CD4-positive, alpha-beta T cell treated with Interferon gamma for 1 hour (primary cell): ENCODE measurements at places on chromosomes 5 and 9.

- DNase-seq = no peak
These were observed 156.2 kb upstream of the NR3C1 start for GRCh38 chr5:143559586-143560109.

DNA sequence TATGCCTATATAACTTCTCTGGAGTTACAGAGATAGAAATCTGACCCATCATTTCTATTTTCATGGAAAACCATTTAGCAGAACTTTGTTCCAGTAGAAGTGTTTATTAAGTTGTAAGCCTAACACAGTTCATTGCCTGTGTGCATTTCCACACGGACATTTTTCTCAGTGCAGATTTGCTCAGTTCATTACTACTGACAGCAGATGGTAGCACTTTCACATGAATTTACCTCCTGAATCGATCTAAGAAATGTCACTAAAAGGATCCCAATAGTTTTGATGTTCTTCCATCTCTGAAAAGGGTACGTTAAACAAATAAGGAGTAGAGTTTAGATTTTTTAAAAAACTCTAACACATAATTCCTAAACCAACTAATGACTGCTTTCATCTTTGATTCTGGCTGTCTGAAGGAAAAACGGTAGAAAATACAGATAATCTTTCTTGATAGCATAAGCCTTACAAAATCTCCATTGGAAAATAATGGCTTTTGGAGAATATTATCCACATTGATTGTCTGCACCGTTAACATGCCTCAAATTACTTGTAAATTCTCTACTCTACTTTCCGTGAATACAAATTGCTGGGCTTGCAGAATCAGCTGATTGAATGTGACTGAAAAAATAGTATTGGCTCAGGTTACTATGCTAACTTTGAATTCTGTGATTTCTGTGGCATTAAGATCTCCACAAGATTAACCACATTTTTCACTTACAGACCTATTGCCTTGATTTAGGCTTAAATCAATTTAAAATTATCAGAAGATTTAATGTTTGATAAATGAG is 33.1 kb downstream of the RPS23 start:
- no peak for DNase-seq

DNA sequence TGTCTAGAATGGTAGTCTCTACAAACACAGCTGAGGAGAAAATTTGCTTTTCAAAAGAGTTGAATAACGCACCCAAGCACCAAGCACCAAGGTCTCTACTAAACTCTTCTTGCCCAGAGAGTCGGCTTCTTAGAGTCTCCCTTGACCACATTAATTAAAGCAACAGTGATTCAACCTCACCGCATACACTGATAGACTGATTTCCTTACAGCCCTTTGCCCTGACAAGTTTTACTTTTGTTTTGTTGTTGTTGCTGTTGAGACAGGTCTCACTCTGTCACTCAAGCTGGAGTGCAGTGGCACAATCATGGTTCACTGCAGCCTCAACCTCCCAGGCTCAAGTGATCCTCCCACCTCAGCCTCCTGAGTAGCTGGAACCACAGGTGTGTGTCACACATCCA is 1035.7 kb upstream of the DMAC1 start:
- no peak for DNase-seq

- DNase-seq = no peak
These were observed 2222.7 kb upstream of the WWC1 start for GRCh38 chr5:166068547-166069335.

DNA sequence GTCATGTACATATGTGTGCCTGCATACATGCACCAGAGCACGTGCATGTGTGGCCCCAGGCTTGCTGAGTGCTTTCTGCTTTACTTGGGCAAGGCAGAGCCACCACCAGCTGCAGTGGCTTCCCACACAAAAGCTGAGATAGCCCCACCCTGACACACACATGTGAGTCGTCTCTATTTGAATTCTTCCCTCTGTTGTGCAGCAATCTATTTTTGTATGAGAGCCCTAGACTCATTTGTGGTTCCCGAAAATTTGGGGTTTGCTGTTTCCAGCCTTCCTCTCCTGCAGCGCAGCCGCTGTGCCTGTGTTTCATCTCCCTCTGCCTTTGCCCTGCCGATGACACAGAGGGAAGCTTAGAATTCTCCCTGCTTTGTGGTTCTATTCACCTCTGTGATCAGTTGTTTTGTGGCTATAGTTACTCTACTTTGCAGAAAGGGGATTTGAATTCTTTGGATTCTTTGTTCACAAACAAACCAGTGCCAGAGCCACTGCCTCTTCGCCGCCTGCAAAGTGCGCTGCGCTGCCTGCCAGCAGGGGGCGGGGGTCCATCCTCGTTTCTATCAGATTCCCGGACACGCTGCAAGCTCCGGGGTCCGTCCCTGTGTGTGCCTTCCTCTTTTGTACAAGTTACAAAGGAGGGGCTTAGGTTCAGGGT is 95.8 kb upstream of the DAP start:
- no peak for DNase-seq

DNA sequence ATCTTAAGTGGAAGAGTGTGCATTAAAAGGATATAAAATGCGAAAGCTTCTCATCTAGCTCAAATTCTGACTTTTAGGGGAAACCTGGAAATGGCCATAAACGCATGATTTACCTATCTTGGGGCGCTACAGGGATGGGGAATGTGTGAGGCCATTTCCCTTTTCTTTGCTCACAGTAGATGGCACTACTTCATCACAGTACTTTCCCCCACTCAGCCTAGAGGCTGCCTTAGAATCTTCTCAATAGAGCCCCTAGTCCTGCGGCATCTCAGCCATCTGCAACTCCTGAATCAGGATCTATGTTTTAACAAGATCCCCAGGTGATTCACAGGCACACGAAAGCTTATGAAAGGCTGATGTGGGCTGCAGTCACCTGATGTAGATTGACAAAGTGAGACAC is 110.8 kb downstream of the LHFPL2 start:
- no peak for DNase-seq

GRCh38 chr9:107999011-107999410 is 509.4 kb upstream of the KLF4 start:
- no peak for DNase-seq

DNA sequence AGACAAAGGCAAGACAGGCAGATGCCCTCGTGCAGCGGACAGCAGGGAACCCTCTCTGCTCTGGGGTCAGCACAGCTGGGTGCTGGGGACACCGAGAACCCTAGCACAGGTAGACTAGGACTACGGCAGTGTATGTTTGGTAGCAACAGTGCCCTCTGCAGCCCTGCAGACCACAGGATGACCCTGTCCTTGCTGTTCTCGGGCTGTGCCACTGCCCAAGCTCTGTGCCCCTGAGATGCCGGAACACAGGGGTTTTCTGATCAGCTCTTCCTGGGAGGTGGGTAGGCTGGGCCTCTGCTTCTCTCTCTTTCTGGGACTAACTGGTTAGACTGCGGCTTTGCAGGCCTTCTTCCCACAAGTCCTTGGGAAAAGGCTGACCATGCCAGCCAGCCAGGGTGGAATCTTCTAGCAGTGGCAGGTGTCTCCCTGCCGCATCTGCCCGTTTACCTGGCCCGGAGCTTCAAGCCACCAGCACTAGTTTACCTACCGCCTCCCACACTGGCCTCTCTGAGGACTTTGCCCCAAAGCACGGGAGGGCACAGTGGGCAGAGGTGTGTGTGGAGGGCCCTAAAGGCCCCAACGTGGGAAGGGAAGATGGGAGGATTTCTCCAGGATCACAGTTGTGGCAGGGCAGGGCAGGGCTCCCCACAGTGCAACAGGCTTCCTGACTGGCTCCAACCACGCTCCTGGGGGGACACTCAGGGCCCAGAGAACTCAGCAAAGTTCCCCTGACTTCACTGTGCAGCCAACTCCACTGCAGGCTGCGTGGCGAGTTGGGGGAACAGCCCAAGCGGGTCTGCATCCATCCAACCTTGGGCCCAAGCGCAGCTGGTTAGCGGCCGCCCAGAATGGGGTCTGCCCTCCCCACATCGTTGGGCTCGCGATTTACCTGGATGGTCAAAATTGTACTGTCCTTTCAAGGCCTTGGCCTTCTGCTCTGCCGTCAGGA is 1.2 kb downstream of the UCK1 start:
- no peak for DNase-seq

- DNase-seq = no peak
These were observed 466.1 kb downstream of the TLR4 start for GRCh38 chr9:118170032-118170955.

DNA sequence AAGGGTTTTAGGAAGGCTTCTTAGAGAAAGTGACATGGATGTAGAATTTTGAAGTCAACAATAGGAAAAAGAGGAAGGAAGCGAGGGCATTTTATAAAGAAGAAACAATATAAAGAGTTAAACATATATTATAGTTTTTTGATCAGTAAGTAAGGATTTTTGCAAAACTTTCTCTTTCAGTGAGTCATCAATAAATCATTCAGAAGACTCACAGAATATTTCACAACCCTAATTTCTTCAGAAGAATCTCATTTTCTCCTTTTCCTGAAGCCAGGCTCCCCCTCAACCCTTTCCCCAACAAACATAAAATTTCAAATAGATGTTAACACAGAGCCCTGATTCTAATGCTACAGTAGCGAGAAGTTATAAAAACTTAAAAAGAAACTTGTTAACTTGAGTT is 4.3 kb upstream of the COX7C start:
- DNase-seq = no peak

- no peak for DNase-seq
These were observed 2.9 kb downstream of the IQGAP2 start for GRCh38 chr5:76406014-76406413.

GRCh38 chr5:168334695-168335094 is 43.2 kb downstream of the WWC1 start:
- no peak for DNase-seq

GRCh38 chr9:8649160-8649559 is 849.6 kb upstream of the DMAC1 start:
- no peak for DNase-seq

GRCh38 chr9:125444166-125444565 is 182.5 kb downstream of the GAPVD1 start:
- DNase-seq = no peak
